ENCODE measurements at places on chromosomes 11 and 22. TPM values are rescaled to one million over a fixed set of nuclear protein-coding genes. Genes with fewer than 3 reads are reported as not detected.

Gene OR6T1
- not detected for total RNA-seq

Gene SLC22A12
- not detected for total RNA-seq

Gene KDM4F
- not detected for total RNA-seq

Gene JHY
- 2.3 TPM for total RNA-seq

Gene RIBC2
- 8.7 TPM for total RNA-seq

Gene RASSF10
- total RNA-seq: 6.0 TPM

Gene POLD3
- 44.4 TPM for total RNA-seq

All from neural crest cell (in vitro differentiated cells).